ENCODE measurements at places on chromosomes 11 and 22. TPM values are rescaled to one million over a fixed set of nuclear protein-coding genes. Genes with fewer than 3 reads are reported as not detected.
A peak's percentile ranks its signal among the peaks of the same experiment; 100 is the strongest.

DNA sequence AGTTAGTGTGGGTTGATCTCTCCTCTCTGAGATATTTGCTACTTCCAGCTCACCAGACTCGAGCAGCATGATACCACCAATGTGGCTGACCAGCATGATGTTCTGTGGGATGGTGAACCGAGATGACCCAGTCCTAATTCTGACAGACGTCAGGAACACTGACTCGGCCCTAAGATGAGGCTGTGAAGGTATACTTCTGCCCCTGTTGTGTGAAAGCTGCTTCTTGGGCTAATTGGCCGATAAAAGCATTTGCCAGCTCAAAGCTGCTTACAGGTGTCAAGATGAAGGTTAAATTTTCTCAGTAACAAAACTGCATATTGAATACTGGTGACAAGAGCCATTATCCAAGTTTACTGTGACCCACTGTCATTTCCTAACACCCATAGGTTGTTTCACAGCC lies 151.4 kb downstream of the BRD1 start:
- DNase-seq = peak; percentile 37

GRCh38 chr11:30411383-30411782 lies 88.5 kb downstream of the ARL14EP start:
- no peak for DNase-seq

- no peak for DNase-seq
Observed at GRCh38 chr11:36224209-36224882, 64.9 kb downstream of the COMMD9 start.

DNA sequence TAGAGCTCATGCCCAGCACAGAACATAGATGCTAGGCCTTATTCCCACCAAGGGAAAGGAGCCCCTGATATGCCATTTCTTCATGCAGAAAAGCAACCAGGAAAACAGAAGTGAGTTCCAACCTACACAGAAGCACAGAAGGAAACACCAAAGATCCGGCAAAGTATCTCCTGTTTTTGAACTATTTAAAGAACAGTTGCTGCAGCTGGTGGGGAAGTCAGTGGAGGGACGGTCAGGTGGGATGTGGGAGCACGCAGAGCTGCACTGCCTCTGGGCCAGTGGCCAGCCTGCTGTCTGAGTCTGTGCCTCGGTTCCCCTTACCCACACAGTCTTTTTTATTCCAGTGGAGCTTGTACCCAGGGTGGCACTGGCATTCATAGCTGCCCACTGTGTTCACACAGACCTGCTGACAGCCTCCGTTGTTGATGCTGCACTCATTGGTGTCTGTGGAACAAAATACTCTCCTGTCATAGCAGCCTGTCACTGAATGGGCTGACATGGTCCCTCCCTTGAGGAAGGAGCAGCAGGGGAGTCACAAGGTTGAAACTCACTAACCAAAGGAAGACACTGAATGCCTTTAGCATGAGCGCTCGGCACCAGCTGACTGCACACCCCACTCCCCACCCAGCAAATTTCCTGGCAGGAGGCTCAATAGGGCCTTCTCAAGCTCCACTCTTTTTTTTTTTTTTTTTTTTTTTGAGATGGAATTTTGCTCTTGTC lies 37.9 kb downstream of the SCUBE2 start:
- no peak for DNase-seq

DNA sequence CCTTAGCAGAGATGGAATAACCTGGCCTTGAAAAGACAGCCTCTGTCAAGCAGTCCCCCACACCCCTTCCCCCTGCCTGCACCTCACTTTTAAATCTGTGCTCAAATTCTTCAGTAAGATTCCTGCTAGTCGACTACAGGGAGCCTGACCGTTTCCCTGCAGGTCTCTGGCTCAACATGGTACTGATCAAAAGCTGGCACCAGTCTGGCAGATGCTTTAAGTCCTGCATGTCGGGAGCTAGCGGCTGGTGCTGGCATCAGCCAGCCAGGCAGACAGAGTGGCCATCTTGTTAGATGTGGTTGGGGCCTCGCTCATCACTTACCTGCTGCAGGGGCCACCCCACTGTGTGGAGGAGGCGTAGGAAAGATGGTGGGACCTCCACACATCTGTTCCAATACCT lies 204.4 kb upstream of the SORL1-AS1 start:
- DNase-seq = no peak

DNA sequence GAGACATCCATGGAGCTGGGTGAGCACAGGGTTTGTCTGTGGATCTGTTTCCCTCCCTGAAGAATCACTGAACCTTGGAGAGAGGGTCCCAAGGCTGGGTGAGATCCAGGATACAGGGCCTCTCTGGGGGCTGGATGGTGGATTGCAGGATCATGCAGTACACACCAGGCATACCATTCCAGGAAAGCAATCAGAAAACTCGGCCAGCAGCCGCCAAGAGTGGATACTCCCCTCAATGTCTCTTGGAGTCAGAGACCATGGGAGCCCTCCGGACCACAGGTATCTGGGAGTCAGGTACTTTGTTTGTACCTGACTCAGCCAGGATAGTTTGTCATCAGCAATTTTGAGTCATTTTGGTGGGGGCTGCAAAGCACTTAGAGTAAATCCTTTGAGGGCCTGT lies 14.6 kb upstream of the SYT13 start:
- DNase-seq = no peak

- peak; percentile 93 for DNase-seq
Observed at GRCh38 chr11:61695917-61696316, 15.7 kb downstream of the DAGLA start.

GRCh38 chr11:120169981-120170698 lies 32.2 kb upstream of the TRIM29 start:
- peak; percentile 83 for DNase-seq

- DNase-seq = no peak
Observed at GRCh38 chr11:10197091-10197490, 96.9 kb downstream of the SBF2 start.

DNA sequence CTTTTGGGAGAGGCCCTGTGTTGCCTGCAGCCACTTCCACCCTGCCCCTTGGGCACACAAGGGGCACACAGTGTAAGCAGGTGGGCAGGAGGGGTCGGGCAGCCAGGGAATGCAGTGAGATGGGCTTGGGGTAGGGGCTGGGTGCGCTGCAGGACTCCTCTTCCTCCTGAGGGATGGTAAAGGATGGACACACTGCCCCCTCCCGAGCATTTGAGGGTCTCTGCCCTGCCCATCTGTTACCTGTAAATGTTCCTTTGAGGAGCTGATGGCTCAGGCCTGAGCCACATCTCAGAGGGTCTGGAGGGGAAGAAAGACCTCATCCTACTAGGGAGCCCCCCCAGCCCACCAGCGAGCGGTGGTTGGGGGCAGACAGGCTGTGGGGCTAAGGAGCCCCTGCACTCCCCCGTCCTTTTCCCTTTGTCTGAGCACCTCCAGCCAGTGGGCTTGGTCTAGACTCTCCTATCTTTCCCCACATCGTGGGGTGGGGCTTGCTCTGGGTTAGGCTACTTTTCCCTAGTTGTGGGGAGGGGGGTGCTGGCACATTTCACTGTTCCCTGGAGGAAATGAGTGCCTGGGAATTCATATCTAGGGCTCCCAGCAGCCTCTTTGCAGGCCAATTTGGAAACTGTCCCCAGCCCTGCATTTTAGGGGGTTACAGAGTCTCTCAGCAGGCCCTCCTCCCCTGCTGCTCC lies 1.7 kb upstream of the TSSC4 start:
- DNase-seq = no peak

DNA sequence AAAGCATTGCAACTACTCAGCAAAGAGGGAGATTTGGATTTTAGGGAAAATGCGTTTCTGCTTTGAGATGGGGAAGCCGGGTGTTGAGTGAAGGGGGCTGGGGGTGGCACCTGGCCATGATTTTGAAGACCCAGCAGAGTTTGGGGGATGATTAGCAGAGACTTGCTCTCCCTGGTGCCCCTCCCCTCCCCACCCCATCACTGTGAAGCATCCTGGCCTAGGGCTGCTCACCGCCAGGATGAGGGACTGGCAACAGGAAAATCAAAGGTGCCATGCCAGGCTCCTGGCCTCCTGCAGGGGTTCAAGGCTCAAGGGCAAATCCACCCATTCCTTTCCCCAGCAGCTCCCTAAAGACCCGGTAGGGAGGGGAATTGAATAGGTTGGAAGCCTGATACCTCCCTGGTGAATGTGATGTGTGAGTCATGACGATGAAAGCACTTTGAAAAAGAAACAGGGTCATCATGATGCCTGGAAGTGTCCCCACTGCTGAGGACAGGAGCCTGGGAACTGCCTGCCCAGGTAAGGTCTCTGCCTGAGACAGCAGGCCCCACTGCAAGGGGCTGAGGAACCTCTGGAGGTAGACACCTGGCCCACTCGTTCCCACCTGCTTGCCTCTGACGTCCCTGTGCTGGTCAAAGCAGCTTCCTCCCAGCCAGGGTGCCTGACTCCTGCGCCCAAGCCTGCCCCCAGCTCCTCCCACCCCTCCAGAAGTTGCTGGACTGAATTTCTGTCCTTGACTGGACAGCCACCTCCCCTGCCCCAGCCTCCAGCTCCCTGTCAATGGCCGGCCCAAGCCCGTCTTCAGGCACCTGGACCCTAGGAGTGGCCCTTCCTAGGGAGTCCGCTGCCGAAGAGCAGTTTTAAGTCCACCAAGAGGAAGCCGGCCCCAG lies 1.7 kb downstream of the CHST1 start:
- DNase-seq = no peak

- DNase-seq = no peak
Observed at GRCh38 chr11:126135235-126136176, 72.8 kb upstream of the CDON start.

GRCh38 chr11:8339592-8340022 lies 75.9 kb upstream of the LMO1 start:
- DNase-seq = no peak

GRCh38 chr22:28116219-28116673 lies 197.2 kb upstream of the PITPNB start:
- DNase-seq = no peak

DNA sequence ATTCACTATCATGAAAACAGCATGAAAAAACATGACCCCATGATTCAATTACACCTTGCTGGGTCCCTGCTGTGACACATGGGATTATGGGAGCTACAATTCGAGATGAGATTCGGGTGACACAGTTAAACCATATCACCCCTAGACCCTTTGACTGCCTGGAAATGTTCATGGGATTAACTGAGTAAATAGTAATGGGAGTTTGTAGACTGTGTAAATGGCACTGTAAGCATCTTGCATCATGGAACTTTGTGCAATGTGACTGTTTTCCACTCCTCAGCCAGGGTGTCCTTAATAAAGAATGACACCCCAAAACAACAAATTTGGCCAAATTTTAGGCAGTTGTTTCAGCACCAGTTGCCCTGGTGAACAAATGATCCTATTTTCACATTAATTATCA lies 7.9 kb upstream of the SLC22A25 start:
- no peak for DNase-seq

DNA sequence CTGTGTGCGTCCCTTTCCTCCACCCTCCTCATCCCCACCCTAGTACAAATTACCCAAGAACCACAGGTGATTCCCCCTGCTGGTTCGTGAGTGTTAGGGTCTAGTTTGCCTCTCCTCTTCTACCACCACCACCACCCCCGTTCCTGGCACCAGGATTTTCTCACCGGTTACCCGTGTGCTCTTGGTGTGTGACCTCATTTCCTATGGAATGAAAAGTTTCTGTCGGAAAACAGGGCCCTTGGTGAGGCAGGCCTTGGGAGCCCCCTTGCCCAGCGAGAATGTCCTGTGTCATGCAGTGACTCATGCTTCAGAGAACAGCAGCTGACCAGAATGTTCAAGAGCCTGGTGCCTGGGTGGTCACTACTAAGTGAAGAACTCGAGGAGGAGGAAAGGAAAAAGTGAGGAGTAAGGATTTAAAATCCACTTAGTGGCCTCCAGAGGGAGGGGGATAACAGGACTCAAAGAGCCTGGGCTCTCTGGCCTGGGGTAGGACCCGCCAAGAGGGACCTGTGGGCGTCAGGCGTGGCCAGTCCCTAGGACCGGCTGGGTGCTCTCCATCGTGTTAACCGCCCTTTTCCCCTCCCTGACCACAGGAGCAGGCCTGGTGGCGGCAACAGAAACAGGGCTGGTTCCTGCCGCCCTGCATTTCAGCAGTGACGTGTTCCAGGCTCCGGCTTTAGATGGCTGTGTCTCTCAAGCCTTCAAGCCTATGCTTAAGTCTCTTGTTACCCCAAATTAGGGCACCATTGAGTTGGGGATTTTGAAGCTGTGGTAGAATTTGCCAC lies 30.2 kb downstream of the C22orf31 start:
- no peak for DNase-seq

- DNase-seq = no peak
Observed at GRCh38 chr11:2812371-2812991, 73.1 kb downstream of the CDKN1C start.

- DNase-seq = no peak
Observed at GRCh38 chr11:46890665-46891064, 27.7 kb downstream of the LRP4 start.

- DNase-seq = peak; percentile 94
Observed at GRCh38 chr11:72813740-72814285, 398 bp upstream of the ATG16L2 start.

DNA sequence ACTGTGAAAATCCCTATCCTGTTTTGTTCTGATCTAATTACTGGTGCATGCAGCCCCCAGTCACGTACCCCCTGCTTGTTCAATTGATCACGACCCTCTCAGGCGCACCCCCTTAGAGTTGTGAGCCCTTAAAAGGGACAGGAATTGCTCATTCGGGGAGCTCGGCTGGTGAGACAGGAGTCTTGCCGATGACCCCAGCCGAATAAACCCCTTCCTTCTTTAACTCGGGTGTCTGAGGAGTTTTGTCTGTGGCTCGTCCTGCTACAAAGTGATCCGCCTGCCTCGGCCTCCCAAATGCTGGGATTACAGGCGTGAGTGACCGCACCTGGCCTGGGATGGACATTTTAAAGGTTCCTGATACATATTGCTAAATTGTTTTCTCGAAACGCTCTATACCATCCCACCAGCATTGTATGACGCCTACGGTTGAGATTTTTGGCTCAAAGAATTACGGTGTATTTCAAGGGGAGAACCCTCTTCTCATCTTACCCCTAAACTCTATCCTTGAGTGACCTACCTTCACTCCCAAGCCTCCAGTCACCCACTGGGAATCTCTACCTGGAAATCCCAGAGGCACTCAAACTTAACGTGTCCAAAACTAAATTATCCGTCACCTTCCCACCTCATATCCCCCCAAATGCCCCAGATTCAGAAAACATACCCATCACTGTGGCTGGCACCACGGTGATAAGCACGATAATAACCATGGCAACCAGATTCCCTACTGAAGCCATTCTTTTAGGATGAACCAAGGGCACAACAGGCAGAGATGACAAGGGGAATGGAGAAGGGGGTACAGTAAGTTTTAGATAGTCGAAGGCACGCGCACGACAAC lies 789 bp upstream of the POLA2 start:
- DNase-seq = no peak

- DNase-seq = peak; percentile 62
Observed at GRCh38 chr22:23556026-23556620, 24.0 kb downstream of the IGLL1 start.

- DNase-seq = no peak
Observed at GRCh38 chr11:101031713-101032112, 97.9 kb downstream of the PGR start.

GRCh38 chr11:34250732-34251588 lies 106.8 kb downstream of the ABTB2 start:
- no peak for DNase-seq

The TBX10 gene
- not detected for total RNA-seq

The KCNJ1 gene
- not detected for total RNA-seq

The OR52N4 gene
- not detected for total RNA-seq

The MS4A4E gene
- 3.2 TPM for total RNA-seq

The LMNTD2 gene
- total RNA-seq = 0.87 TPM

The TMPRSS6 gene
- not detected for total RNA-seq

The MIAT gene
- total RNA-seq = 2.5 TPM

The PGA4 gene
- 20.6 TPM for total RNA-seq

The FEN1 gene
- 8.0 TPM for total RNA-seq

The KCTD17 gene
- 13.4 TPM for total RNA-seq

The CBLIF gene
- not detected for total RNA-seq

The CCDC73 gene
- total RNA-seq = not detected

The HBD gene
- total RNA-seq = 0.80 TPM

The PARVA gene
- total RNA-seq = 223 TPM

The RFPL1 gene
- not detected for total RNA-seq

The C11orf86 gene
- total RNA-seq = 0.64 TPM
